OCI-LY7 (cell line): ENCODE measurements at places on chromosomes 7 and 10.

DNA sequence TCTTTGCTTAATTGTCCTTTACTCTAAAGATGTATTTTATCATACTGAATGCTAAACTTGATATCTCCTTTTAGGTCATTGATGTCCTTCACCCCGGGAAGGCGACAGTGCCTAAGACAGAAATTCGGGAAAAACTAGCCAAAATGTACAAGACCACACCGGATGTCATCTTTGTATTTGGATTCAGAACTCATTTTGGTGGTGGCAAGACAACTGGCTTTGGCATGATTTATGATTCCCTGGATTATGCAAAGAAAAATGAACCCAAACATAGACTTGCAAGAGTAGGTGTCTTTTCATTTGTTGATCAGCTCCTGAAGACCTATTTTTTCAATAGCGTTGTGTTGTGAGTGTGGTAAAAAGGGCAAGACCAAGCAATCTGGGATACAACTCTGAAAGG, 1.8 kb downstream of the RPS24 start:
- no peak for DNase-seq

DNA sequence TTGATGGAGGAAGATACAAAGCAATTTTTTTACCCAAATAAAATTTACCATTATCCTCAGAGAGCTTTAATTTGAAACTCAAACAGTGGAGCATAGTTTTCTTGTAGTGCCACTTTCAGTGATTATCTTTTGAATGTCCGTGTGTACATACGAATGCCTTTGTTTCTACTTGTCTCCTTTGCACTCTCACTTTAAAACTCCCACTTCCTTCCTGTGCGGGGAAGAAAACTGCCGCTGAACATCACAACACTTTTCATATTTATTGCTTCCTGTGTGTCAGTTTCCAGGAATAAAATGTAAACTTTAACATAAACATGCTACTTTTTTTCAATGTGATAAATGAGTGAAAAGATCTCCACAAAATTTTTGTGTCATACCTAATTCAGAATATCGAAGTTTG, 102.4 kb downstream of the SEMA3A start:
- DNase-seq: no peak

DNA sequence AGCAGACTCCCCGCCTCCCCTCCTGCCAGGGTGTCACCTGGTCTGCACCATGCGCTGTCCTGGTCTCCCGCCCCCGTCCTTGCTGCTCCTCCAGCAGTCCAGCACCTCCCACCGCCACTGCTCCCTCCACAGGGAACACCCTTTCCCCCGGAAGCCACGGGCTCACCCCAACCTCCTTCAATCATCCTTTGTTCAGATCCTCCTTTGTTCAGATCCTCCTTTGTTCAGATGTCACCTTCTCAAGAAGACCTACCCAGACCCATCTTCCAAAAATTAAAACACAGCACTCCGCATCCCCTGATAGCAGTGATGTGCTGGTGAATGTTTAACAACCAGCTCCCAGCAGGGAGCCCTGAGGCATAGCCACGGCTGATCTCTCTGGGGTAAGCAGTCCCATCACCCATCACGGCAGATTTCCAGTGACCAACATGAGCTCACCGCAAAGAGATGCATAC, 237.7 kb downstream of the USP6NL start:
- DNase-seq: no peak

GRCh38 chr10:88901984-88902789, 22.1 kb downstream of the STAMBPL1 start:
- DNase-seq: no peak

DNA sequence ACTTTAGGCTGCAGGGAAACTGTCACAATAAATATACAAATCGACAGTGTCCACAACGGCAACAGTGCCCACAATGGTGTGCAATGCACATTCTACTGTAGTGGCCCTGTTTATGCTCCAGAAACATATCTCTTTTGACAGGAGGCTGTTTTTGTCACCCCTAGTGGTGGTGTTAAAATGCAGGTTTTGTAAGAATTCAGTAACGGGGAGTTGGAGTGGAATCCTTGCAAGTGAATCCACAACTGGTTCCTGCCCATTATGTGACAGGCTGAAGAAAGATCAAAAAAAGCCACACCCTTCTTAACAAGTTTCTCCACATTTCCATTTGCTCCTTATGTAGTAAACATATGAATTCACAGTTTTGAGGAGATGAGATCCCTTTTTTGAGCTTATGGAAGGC, 58.5 kb downstream of the BEND7 start:
- DNase-seq: no peak
